ENCODE measurements at places on chromosomes 7 and 10.

DNA sequence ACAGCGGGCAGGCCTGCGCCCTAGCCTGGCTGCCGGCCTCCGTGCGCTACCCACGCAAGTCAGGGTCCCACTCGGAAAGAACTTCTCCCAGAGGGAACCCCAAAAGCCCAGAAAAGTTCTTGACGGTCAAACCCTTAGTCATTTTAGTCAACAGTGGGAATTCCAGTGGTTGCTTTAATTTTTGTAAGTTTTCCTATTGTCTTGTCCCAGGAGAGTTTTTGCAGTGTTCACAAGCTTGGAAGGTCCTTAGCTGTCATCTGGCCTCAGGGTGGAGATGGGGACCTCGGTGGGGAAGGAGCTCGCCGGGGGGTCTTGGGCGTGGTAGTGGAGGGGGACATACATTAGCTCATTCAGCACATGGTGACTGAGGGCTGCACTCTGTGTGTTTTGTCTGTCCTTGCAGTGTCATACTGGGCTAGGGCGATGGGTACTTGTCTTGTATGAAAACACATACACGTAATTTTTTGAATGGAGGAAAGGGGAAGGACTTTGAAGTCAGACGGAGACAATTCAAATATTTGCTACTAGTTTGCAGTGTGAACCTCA, 736 bp downstream of the MINDY4 start:
- DNase-seq: no peak

DNA sequence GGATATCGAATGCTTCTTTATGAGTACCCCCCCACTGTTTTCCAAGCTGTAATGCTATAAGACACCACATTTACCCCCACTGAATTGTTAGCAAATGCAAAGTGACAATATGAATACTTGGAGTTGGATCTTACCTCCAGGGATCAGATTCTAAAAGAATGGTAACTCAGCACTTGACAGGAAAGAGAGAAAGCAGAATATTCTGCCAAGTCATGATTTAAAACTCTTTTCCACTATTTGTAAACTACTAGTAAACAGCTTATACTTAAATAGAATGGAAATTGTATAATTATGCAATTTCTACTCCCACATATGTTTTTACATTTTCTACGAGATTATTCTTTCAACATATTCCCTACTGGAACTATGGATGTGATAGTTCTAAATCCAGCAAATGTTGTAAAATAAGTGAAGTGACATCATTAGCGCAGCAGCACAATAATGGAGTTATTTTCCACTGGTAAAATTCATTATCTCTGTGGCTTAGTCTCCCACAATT, 56.0 kb upstream of the TFEC start:
- no peak for DNase-seq

DNA sequence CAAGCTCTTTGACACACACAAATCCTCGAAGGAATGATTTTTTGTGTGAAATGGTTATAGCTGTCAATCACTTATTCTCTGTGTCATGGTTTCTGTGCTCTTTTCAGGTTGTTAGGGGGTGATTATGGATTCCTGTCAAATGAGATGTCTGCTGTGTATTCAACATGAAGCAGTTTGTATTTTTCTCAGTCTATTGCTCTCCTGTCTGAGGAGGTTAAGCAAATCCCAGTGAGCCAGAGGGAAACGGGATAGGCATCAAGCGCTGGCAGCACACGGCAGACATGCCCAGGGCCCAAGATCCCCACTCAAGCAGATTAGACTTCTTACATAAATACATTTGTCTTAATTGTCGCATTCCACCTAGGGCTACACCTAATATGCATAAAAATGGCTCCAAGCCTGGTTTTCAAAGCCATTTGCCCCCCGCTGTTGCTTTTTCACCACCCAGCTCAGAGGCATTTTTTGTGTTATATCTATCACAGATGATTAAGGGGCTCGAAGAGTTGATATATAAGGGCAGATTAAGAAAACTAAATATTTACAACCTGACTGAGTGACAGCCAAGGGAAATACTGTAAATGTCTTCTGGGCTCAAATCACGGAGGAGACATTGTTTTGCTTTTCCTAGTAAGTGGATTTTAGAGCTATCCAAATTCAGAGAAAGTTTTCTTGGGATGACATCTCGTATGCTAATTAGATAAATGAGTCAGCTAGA, 192.7 kb upstream of the LRGUK start:
- DNase-seq: no peak

DNA sequence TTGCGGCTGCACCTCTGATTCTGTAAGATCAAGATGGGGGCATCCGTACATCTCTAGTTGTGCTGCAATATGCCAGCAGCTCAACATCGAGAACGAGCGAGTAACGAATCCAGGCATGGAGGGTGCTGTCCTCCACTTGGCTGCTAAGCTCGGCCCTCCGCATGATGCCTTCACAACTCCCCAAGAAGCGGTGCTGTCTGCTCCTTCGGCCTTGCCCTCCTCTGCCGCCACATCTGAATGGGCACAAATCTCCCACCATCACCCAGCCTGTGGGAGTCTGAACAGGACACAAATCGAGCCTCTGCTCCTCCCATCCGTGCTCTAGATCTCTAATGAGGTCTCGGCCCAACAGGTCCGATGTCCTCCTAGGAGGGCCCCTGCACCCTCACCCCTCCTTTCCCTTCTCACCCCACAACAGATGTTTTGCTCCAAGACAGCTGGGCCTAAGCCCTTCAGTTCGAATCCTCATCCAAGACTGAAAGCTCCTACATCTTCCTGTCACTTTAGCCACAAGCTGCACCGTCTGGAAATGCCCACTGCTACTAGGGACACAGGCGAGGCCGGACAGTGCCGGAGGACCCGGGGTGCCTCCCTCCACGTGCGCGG, 86.7 kb downstream of the ZNF33B start:
- no peak for DNase-seq

DNA sequence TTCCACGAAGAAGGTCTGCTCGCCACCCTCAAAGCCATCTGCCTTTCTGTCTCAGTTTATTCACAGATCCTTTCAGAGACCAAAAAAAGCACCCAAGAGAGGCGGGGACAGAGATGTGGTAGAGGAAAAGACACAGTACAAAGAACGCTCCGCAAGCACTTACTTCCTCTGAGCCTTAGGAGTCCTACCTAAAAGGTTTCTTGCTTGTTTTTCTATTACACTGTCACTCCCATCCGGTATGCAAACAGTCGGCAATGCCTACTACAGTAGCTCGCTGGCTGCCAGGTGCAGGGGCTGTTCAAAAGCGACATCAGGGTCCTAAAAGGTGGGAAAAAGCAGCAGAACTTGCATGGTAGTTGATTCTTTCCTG, 816 bp downstream of the TECPR1 start:
- DNase-seq: no peak

GRCh38 chr10:96478355-96478754, 35.4 kb downstream of the TLL2 start:
- DNase-seq: no peak

GRCh38 chr7:75966190-75966961, 28.0 kb downstream of the TMEM120A start:
- DNase-seq: no peak

DNA sequence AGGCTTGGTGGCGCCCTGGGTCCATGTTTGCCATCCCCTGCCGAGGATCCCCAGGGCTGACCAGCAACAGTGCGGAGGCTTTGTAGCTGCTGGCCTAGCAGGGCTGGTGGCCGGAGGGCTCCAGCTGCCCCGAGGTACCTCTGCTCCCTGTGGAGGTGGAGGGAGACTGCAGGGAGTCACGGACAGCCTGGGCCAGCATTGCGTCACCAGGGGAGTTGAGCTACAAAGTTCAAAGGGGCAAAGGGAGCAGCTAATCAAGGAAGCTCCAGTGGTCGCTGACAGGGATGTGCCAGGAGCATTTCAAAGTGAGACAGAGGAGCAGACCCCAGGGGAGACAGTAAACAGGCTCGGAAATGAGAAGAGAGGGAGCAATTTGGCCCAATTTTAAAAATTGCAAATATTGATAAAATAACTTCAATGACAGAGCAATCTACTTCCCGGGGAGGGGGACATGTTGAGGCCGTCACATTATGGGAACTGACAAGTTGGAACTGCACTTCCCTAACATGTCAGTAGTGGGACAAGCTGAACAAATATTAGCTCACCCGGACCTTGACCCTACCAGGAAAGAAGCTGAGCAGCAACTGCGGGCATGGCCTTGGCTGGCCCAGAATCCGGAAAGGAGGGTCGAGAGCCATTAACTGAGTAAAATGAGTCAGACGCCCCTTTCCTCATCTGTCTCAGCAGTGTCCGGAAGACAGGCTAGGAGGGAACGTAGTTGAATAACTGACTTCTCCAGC, 39.4 kb downstream of the BTBD16 start:
- no peak for DNase-seq
